ENCODE measurements at places on chromosomes 1 and 21.
A peak's percentile ranks its signal among the peaks of the same experiment; 100 is the strongest.

- no peak for DNase-seq
Measured at GRCh38 chr21:32101277-32101676, 177.6 kb downstream of the MIS18A start.

- no peak for DNase-seq
Measured at GRCh38 chr1:48555271-48555670, 83.3 kb upstream of the SPATA6 start.

DNA sequence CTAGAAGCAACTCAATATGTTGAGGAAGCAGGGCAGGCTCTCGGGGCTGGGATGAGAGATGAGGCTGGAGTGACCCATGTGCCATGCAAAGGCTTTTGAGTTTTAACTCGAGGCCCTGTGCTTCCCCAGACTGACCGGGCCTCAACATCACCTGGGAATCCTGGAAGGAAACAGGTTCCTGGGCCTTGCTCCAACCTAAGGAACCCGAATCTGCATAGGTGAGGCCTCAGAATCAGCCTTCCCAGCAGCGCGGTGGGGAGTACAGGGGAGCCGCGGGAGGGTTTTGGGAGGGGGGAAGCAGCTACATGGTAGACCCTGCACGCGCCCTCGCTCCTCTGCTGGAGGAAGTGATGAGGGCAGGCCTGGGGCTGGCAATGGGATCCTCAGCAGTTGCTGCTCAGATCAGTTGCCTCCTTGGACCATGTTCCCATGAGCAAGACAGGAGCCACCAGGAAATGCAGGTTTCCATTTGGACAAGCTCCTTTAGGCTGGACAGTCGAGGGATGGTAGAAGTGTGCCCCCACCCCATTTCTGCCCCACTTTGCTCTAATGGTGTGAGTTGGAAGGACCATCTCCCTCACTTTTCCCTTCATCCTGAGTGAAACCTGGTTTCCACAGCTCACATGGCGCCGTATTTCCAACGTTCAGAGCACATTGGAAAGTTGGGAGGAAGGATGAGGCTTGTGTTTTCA is 4.5 kb upstream of the KIAA1614 start:
- DNase-seq = no peak

- no peak for DNase-seq
Measured at GRCh38 chr1:60956520-60956919, 125.8 kb upstream of the NFIA start.

DNA sequence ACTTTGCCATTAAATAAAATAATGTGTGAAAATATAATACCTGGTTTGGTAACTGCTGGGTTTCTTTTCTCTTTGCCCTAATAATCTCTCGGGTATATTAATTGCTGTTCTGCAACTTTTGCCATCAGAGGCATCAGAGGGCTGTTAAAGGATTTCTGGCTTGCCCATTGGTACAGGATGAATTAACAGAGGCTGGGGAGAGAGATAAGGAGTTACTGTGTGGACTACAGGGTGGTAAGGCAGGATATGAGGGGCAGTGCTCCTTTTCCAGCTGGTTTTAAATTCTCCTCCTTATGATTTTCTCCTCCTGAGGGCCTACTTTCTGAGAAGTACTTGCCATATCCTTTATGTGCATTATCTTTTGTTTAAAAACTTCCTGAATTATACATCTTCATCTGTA is 48.3 kb downstream of the FGGY start:
- DNase-seq = no peak

- no peak for DNase-seq
Measured at GRCh38 chr1:91754816-91755580, 131.0 kb downstream of the TGFBR3 start.

GRCh38 chr1:72064196-72065075 is 217.9 kb downstream of the NEGR1 start:
- peak; percentile 16 for DNase-seq

DNA sequence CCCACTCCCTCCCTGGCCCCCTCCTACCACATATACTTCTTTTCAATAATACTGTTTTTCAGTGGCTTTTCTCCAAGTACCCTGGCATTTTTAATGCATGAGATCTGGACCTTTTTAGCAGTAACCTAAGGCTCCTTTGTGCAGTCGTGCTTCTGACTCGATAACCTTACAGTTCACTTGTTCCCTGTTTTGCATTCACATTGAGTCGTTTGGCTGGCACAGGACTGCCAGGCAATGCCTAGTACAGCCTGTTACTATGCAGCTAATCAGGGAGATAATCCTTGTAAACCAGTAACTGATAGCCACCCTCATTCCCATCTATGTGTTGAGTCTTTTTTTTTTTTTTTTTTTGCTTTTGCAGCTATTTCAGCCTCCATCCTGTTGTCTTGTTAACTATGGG is 3.7 kb downstream of the ATP1B1 start:
- DNase-seq = no peak

- no peak for DNase-seq
Measured at GRCh38 chr21:14541841-14542490, 4.1 kb downstream of the SAMSN1 start.

- no peak for DNase-seq
Measured at GRCh38 chr1:192395895-192396294, 79.1 kb downstream of the RGS21 start.

DNA sequence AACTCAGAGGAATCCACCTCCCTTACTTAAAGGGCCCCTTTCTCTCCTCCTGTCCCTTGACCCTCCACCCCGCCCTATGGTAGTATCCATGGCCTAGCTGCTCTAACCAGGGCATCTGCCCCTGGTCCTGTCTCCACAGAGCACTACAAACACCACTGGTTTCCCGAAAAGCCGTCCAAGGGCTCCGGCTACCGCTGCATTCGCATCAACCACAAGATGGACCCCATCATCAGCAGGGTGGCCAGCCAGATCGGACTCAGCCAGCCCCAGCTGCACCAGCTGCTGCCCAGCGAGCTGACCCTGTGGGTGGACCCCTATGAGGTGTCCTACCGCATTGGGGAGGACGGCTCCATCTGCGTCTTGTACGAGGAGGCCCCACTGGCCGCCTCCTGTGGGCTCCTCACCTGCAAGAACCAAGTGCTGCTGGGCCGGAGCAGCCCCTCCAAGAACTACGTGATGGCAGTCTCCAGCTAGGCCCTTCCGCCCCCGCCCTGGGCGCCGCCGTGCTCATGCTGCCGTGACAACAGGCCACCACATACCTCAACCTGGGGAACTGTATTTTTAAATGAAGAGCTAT is 1.7 kb downstream of the BTG2 start:
- no peak for DNase-seq

GRCh38 chr21:33708874-33709273 is 66.6 kb downstream of the ITSN1 start:
- no peak for DNase-seq

GRCh38 chr1:3436451-3436850 is 18.0 kb upstream of the ARHGEF16 start:
- DNase-seq = no peak

- no peak for DNase-seq
Measured at GRCh38 chr1:119831027-119831426, 19.8 kb upstream of the REG4 start.
